ENCODE measurements at places on chromosomes 13 and 19.

- DNase-seq = no peak
These were observed 21.4 kb upstream of the ERVV-1 start for GRCh38 chr19:52992109-52993004.

GRCh38 chr13:113117911-113118260, 4.7 kb upstream of the F10 start:
- no peak for DNase-seq

DNA sequence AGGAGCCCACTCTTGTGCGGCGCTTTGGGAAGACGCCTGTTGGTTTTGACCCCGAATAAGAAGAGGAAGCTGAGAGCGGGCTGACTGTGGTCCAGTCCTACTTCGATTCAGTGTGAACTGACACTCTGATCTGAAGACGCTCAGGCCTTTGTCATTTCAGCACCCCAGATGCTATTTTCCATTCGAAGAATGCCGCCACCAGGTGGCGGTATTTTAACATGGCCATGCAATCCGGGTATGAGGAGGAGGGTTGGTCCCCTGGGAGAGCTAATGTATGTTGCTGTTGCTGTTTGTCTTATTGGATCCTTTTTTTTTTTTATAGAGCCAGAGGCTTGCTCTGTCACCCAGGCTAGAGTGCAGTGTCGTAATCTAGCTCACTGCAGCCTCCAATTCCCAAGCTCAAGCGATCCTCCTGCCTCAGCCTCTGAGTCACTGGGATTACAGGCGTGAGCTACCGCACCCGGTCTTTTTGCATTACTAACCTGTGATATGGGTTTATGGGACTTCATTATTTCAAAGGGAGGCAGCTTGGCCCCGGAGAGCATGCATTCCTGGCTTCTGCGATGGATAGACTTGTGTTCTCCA, 803 bp upstream of the TIMM44 start:
- peak; percentile 71 for DNase-seq

- no peak for DNase-seq
These were observed 692.5 kb upstream of the MIR17HG start for GRCh38 chr13:90654970-90655369.

DNA sequence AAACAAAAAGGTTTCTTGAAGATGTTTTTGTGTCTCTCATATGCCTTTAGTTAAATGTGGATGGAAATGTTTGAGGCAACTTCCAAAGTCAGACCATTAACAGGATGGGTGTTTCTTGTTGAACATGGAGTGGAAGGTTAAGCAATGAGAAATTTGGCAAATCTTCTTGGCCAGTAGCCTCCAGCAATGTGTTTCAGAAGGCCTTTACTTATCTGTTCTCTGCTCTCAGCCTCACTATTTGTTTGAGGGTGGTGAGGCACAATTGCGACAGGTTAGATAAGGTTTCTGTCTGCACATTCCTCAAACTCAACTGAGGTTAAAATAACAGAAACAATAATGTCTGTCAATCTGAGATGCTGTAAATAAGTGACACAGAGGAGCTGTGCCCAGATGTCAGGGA, 1019.0 kb downstream of the DIAPH3 start:
- no peak for DNase-seq

GRCh38 chr13:46698910-46699460, 98.0 kb downstream of the ESD start:
- no peak for DNase-seq

- DNase-seq = no peak
These were observed 214.4 kb downstream of the RAP2A start for GRCh38 chr13:97648171-97648880.

DNA sequence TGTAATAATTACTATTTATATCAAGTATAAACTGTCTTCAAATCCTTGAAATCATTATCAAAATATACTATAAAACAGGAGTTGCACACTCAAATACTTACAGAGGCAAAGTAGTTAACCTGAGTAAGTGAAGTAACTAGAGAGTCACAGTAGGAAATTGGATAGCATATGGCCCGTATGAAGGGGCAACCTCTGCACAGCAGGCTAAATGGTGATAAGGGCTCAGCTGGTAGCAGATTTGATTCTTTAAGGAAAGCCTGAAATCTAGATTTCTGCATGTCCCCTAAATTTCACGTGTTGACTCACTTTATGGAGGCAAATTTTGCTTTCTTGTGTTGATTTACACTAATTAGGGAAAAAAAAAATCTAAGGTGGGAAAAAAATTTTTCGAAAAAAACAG, 46.4 kb downstream of the STOML3 start:
- no peak for DNase-seq

DNA sequence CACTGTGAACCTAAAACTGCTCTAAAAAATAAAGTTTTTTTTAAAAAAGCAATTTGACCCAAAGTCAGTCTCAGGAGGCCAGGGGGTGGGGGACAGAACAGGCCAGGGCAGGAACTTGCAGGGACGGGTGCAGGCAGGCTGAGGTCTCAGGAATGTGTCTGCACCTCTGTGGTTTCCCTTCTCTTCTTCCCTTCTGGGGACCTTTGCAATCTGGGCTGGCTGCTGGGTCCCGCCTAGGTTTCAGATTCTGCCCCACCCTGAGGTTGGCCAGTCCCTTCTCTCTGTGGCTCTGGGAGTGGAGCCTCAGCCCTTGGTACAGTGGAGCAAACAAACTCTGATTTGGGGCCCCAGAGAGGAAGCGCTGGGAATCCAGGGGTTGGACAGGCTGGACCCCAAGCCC, 5.3 kb upstream of the F2RL3 start:
- DNase-seq = no peak

DNA sequence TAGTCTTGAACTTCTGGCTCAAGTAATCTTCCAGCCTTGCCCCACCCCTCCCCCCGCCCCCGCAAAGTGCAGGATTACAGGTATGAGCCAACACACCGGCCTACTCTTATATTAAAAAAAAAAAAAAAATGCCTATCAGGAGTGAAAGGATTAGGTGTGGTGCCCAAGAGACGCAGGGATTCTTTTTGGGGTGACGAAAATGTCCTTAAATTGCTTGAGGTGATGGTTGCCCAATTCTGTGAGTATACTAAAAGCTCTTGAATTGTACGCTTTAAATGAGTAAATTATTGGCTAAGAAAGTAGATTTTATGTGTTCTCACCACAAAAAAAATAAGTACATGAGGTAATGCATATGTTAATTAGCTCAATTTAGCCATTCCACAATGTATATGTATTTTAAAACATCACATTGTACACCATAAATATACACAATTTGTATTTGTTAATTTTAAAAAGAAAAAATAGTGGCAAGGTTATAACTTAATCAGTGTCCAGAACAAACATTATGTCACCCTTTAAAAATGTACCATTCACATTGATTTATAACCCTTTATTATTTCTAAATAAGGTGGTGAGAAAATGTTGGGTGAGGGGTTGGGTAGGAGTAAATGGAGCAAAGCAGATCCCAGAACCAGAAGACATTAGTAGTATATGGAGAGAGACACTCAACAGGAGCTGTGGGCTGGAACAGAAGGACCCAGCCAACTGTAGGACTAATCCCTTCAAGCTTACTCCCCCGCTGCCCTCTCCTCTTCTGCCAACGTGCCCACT, 3.9 kb downstream of the IGSF23 start:
- DNase-seq = no peak

- DNase-seq = no peak
These were observed 714 bp downstream of the PLPP2 start for GRCh38 chr19:290372-291005.

DNA sequence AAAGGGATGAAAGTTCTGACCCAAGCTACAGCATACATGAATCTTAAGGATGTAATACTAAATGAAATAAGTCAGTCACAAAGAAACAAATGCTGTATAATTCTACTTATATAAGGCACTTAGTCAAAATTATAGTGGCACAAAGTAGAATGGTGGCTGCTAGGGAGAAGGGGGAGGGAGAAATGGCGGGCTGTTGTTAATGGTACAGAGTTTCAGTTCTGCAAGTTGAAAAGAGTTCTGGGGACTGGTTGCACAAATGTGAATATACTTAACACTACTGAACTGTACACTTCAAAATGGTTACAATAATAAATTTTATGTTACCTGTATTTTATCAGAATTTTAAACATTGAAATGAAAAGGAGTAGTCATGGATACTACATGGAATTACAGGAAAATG, 48.9 kb upstream of the CLDN10 start:
- DNase-seq = no peak

DNA sequence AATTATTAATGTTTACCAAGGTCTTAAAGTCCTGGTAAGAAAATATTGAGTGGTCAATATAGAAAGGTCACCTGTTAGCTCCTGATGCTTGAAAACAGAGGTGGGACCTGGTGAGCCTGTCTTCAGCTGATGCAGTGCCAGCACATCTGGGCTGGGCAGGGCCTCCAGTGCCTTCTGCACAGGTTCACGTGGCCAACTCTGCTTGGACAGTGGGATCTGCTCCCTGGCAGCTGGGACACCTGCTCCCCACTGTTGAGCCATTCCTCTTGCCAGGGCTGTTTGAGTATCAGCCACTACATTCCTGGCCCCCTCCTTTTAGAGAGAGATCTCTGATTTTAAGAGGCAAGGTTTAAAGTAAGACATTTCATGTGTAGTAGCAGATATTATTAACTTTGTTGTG, 135.0 kb downstream of the TM9SF2 start:
- no peak for DNase-seq

GRCh38 chr13:46866150-46866549, 30.7 kb downstream of the HTR2A start:
- peak; percentile 97 for DNase-seq

DNA sequence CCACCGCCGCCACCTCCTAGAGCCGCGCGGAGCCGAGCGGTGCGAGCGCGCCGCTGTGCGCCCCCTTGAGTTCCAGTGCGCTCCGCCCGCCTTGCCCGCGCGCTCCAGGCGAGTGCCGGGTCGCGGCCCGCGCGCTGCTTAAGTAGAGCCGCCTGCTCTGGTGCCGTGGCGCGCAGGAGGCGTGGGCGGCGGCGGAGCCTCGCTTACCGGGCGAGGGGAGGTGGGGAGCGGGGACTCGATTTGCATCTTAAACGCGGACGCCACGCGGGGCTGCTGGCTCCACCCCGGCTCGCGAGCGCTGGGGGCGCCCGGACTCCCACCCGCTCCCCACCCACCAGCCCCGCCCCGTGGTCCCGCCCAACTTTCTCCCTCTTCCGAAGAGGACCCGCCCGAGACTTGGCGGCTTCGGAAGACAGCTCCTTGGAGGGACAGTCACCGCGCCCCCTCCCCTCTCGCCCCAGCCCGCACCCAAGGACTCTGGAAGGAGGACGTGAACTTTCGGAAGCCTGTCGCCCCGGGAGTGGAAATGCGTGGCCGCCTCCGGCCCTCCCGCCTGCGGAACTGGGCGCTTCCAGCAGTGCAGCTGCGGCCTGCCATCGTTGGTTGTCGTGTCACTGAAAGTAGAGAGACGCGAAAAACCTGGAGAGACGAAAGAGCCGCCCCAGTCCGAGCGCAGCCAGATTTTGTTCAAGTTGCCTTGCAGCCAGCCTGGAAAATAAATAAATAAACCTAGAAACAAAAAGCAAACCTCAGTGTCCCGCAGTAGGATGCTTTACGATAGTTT, at the start of gene KCTD12:
Gene KCTD12 (minus strand): TSS at position 114 of the 784 bp plus-strand sequence. CDS start 257 bp downstream, outside the sequence.
- DNase-seq = peak; percentile 55

Measured in Kasumi-1 (cell line).